ENCODE measurements at places on chromosomes 3 and 15.

DNA sequence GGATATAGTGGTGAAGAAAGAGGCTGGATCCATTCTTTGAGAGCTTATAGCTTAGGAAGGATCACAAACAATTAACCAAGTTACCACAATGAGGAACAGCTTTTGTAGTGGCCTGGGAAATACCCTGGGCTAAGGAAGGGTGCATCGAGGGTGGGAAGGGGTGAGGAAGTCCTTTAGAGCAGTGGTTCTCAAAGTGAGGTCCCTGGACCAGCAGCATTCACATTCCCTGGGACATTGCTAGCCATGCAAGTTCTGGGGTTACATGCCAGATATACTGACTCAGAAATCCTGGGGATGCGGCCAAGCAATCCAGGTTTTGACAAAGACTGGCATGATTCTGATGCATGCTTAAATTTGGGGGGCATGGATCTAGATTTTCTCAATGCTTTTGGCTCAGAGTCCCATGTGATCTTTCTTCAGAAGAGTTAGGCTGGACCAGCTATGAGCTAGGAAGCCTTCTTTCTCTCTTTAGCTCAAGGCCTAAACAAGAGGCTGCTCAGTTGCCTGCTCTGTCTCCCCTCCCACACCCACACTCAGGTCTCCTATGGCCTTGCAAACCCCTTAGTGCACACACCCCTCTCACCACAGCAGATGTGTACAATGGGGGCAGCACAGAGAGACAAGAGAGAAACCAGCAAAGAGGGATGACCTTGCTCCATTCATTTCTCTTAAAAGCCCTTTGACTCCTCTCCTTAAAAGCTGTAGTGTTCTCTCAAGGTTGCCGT lies 1.8 kb upstream of the CCR1 start:
- no peak for DNase-seq

DNA sequence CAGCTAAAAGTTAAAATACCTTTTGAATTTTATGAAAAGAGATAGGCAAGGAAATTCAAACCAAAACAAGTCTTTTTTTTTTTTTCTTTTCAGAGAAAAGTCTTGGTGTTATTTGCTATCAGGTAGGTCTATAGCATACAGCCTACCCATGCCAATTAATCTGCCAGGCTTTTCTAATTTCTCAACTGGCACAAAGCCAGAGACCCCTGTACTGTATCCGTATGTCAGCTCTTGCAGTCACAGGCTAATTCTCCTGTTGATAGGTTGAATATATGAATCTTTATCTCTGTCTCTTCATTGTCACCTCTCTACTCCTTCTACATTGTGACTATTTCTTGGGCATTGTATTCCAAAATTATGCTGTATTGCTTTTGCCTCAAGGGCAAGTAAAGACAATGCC lies 133.4 kb downstream of the IL5RA start:
- DNase-seq = no peak

- DNase-seq = no peak
These were observed 432.8 kb downstream of the MAGI1 start for GRCh38 chr3:65605876-65606432.

GRCh38 chr3:106184540-106185457 lies 316.0 kb upstream of the CBLB start:
- no peak for DNase-seq

DNA sequence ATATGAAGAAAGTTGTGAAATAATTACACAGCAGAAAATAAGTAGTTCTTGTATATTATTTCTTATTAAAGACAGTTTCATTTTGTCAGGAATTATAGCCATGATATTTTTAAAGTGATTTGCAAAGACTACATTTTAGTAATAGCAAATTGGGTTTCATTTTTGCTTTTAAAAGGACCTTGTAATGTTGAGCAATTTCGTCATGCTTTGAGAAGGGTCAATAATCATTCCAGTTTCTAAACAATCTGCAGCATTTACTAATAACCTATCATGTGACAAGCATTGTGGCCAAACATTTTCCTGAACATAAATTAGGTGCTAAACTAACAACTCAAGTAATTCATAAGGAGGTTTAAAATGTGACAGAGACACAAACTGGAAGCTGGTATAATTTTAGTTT lies 214.4 kb upstream of the CBLB start:
- no peak for DNase-seq

DNA sequence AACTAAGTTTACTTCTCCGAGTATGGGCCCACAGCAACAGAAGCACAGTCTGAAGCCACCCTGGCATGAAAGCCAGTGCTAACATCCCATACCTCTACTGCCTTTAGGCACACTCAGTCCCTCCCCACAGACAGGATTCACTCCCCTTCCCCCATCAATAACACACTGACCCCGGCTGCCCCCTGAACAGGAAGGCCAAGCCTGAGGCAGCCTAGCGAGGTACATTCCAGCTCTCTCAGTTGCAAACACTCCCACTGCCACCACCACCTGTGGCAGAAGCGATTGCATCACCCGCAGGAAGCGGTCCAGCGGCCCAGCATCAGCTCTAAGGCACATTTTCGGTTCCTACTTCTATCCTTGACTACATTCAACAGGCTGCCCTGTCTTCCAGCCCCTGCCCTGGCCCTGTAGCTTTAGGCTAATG lies 7.0 kb upstream of the BMF start:
- no peak for DNase-seq

GRCh38 chr3:157131861-157132260 lies 28.1 kb downstream of the CCNL1 start:
- no peak for DNase-seq

GRCh38 chr3:7029562-7029961 lies 168.6 kb downstream of the GRM7 start:
- no peak for DNase-seq

GRCh38 chr3:40042752-40043443 lies 233.5 kb downstream of the MYRIP start:
- peak; percentile 3 for DNase-seq

GRCh38 chr3:42906848-42907183 lies 874 bp downstream of the ZNF662 start:
- DNase-seq = no peak

- no peak for DNase-seq
These were observed 43.0 kb upstream of the SLC41A3 start for GRCh38 chr3:126126811-126127431.

DNA sequence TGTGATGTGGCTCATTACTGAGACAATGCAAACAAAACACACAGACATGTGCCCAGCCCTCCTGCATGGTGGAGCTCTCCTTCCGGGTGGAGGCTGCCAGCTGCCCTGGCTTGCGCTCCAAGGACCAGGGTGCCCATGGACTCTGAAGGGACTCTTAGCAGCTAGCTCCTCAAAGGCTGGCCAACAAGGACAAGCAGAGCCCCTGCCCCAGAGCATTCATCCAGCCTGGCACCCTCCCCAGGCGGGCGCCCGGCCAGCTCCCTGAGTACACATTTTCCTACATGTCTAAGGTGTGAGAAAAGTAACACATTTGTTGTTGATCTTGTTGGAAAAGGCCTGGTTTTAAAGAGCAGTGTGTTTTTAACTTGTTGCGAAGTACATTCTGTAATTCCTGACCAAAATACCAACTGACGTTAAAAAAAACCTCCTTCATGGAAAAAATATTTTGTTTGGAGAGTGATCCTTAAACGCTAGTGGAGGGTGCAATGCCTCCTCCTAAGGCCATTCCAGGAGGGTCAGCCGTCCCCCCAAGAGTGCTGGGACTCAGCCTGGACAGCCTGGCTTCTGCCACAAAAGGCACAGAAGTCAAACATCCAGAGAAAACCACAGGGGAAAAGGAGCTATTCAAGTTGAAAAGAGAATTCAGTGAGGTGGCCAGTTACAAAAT lies 86.9 kb downstream of the KLF15 start:
- peak; percentile 22 for DNase-seq

- no peak for DNase-seq
These were observed 183.9 kb downstream of the TPRG1 start for GRCh38 chr3:189355481-189356201.

DNA sequence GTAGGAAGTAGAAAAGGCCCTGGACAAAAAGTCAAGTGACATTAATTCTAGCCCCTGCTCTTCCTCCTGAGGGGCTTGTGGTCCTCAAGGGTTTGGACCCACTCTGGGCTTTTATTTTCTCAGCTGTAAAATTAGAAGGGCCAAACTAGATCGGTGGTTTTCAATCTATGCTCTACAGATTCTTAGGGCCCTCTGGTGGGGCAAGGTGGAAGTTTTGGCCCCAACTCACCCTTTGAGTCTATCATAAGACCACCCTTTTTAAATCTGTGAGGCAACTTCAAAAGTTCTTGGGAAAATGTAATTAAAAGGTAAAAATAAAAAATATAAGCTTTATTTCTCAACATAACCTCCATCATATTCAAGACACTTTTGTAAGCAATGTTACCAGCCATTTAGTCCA lies 25.6 kb upstream of the CFAP161 start:
- no peak for DNase-seq

DNA sequence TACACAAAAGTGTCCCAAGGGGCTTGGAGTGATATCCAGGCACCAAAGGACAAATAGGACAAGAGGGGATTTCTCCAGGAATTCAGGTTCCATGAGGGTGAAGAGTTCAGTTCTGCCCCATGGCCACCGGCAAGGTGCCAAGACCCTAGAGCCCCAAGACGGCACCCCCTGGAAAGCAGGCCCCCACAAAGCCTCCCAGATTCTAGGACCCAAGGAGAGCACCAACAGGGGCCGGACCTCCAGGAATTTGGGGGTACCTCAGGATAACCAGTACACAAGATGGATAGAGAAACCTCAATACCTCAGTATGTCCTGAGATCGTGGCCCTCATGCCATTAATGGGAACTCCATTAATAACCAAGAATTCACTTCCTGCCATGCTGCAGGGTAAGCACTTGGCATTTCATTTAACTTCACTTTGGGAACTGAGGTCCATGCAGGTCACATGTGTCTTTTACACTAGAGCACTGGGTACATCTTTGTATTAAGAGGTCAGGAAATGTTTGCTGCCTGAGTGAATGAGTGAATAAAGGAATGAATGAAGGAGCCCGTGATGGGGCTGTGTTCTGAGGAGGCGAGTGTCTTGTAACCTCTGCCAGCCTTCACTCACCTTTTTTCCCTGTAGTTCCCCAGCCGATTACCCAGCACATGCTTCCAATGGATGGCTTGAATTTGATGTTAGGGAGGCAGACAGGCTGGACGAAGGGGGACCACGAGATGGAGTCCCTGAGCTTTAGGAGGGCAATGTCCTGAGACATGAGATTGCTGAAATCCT lies 15.5 kb upstream of the PRSS50 start:
- DNase-seq = no peak

- DNase-seq = no peak
These were observed 18.7 kb downstream of the TMEM43 start for GRCh38 chr3:14143271-14144225.

DNA sequence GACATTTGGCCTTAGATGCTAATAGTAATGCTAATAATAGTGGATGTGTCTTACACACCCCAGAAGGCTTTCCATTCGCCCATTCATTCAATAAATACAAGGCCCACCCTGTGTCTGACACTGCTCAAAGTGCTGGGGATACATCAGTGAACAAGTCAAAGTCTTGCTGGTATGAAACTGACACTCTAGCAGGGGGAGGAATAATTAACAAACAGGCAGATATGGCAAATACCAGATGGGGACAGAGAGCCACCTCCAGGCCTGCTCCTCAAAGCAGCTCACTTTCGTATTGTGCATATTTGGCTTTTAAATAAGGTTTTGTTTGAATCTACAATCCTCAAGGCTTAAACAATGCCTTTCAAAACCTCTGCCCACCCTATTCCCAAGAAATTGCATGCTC lies 28.3 kb upstream of the LYZL4 start:
- DNase-seq = no peak

GRCh38 chr3:50267280-50267913 lies 1.6 kb upstream of the SEMA3B start:
- DNase-seq = no peak

- DNase-seq = no peak
These were observed 140.3 kb downstream of the TBC1D5 start for GRCh38 chr3:17602126-17602525.

- no peak for DNase-seq
These were observed 23.9 kb downstream of the CCDC33 start for GRCh38 chr15:74259821-74260607.

- peak; percentile 62 for DNase-seq
These were observed 259 bp upstream of the CILP start for GRCh38 chr15:65211482-65211982.

DNA sequence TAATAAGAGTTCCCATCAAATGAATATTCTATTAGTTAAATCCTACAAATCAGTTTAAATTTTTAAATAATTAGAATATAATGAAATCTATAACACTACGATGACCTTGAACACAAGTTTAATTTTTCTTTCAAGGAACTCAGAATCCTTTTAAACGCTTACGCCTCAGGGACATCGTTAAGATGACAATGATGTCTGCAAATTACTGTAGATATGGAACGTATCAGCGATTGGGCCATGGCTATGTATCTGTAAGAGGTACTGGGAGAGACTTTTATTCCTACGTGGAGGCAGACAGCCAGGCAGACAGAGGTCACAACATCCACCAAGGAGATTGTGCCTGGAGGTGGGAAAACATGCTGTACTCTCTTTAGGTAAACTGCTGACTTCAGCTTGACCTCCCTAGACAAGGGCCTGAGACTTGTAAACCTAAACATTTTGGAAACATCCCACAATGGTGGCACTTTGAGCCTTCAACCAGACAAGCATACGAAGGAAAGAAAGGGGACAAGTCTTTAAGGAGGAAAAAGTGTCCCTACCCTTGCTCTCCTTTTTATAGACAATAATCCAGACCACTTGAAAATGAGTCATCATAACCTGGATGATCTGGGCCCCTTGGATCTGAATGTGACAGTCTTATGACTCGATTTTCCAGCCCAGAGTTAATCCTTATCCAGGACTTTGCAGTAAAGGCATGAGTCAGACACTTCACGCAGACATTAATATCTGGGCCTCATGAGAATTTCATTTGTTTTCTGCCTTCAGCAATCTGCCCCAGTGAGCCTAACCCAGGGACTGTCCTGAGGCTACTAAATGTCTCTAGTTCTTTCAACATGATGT lies 6.8 kb upstream of the LDHAL6B start:
- DNase-seq = no peak

DNA sequence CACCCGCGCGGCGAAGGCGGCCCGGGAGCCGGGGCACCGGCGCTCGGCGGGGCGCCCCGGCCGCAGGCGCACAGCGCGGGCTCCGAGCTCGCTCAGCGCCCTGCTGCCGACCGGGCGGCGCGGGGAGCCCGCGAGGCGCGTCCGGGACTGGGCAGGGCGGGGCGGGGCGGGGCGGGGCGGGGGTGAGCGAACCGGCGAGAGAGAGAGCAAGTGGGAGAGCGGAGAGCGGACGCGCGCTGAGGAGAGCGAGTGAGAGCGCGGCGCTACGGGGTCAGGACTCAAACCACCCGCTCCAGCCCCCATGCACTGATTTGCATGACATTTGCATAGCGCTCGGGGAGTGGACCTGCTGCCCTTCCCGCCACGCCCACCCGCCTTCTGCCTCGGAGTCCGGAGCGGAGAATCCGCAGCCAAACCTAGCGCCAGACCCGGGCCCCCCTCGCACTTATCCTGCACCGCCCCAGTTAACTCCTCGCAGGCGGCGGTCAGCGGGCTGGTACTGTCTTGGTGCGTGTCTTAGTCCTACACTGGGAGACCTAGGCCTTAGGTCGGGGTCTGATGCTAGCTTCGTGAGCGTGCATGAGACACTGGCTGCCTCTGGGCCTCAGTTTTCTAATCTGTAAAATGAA lies at the start of gene MYLK:
Gene MYLK, minus strand, starts transcription at position 130 of the 629 bp plus-strand sequence. CDS start 90,491 bp downstream, outside the sequence.
- peak; percentile 66 for DNase-seq
